ENCODE measurements at places on chromosomes 3 and 15. TPM values are rescaled to one million over a fixed set of nuclear protein-coding genes. Genes with fewer than 3 reads are reported as not detected.

- no peak overlapping the region for H3K4me3 ChIP-seq
- H3K4me1 ChIP-seq = peaks cover 15% of the 10 kb centered on the region
- no peaks in the 10 kb centered on the region for H3K27me3 ChIP-seq
These were observed 5.7 kb downstream of the PLCH1 start for GRCh38 chr3:155739154-155739553.

TMEM212 gene
- 0.40 TPM for total RNA-seq

DNA sequence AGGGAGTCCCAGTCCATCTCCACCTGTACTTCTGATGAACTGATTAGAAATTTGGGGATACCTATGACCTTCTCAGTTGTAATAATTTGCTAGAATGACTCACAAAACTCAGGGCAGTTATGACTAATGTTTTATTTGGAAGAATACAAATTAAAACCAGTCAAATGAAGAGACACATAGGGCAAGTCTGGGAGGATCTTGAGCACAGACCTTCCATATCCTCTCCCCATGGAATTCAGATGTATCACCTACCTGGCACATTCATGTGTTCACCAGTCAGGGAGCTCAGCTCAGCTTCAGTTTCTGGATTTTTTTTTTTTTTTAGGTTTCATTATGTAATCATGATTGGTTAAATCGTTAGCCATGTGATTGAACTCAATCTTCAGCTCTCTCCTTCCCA, 247.7 kb downstream of the VGLL3 start:
- H3K4me1 ChIP-seq = no peaks in the 10 kb centered on the region
- H3K27ac ChIP-seq = no peak overlapping the region
- H3K27me3 ChIP-seq = no peaks in the 10 kb centered on the region
- no peaks in the 10 kb centered on the region for H3K36me3 ChIP-seq

- H3K27ac ChIP-seq = no peak overlapping the region
- H3K36me3 ChIP-seq = no peaks in the 10 kb centered on the region
- no peaks in the 10 kb centered on the region for H3K4me1 ChIP-seq
- no peaks in the 10 kb centered on the region for H3K27me3 ChIP-seq
These were observed 163.8 kb downstream of the RSRC1 start for GRCh38 chr3:158273656-158274055.
